ENCODE measurements at places on chromosomes 3 and 15. TPM values are rescaled to one million over a fixed set of nuclear protein-coding genes. Genes with fewer than 3 reads are reported as not detected.

The SLC15A2 gene
- total RNA-seq, result 3.4 TPM

The IGSF10 gene
- 10.8 TPM for total RNA-seq

GRCh38 chr3:162632672-162633071 is 1136.1 kb downstream of the OTOL1 start:
- no peaks in the 10 kb centered on the region for H3K36me3 ChIP-seq
- H3K4me1 ChIP-seq, result no peaks in the 10 kb centered on the region

GRCh38 chr15:101542306-101543025 is 53.0 kb upstream of the PCSK6 start:
- no peak overlapping the region for H3K4me3 ChIP-seq
- no peak for DNase-seq
- no peak overlapping the region for H3K27ac ChIP-seq
- no peaks in the 10 kb centered on the region for H3K36me3 ChIP-seq

DNA sequence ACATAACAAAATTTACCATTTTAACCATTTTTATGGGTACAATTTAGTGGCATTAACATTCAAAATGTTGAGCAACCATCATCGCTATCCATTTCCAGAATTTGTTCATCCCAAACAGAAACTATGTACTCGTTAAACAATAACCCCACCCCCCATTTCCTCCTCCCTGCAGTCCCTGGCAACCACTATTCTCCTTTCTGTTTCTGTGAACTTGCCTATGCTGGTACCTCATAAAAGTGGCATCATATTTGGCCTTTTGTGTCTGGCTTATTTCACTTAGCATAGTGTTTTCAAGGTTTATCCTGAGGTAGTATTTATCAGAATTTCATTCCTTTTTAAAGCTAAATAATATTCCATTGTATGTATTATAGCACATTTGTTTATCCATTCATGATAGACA is 32.4 kb downstream of the C3orf80 start:
- H3K4me3 ChIP-seq, result no peak overlapping the region
- no peak for DNase-seq
- H3K27me3 ChIP-seq, result no peaks in the 10 kb centered on the region
- no peaks in the 10 kb centered on the region for H3K4me1 ChIP-seq
- H3K36me3 ChIP-seq, result peaks cover 4% of the 10 kb centered on the region

DNA sequence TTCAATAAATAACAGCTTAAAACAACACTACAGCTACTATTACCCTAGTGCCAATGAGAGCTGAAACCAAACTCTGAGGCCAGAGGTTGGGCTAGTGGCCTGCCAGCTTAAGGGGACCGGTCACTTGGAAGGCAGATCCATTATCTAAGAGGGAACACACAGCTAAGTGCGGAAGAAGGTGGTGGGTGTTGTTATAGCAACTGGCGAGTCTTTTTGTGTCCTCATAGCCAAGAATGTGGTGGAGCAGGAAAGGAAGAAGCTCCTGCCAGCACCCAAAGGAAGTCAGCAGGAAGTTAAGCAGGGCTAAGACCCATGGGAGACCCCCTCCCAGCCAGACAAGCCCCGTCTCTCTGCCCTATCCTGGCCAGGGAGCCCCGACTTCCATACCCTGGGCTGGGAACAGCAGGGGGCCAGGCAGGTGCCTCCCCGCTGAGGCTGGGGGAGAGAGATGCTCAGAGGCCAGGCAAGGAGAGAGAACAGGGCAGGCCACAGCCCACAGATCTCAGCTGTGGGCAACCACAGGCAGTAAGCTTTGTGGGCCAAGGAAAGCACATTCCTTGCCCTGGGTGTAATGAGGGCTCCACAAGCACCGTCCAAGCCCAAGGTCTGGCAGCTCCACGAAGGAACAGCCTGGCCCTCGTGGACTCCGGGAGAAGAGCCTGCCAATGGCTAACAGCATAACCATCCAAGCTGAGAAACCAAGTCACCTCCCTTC is 34.0 kb upstream of the HRH1 start:
- H3K4me1 ChIP-seq, result no peaks in the 10 kb centered on the region
- H3K36me3 ChIP-seq, result no peaks in the 10 kb centered on the region
- no peak for DNase-seq
- no peak overlapping the region for H3K27ac ChIP-seq

GRCh38 chr15:77720173-77720572 is 87.5 kb upstream of the LINGO1 start:
- DNase-seq, result no peak
- H3K4me1 ChIP-seq, result peaks cover 20% of the 10 kb centered on the region
- H3K27ac ChIP-seq, result no peak overlapping the region
- peaks cover 4% of the 10 kb centered on the region for H3K27me3 ChIP-seq
- H3K36me3 ChIP-seq, result no peaks in the 10 kb centered on the region

GRCh38 chr3:60967141-60967540 is 284.1 kb downstream of the FHIT start:
- no peaks in the 10 kb centered on the region for H3K27me3 ChIP-seq
- no peaks in the 10 kb centered on the region for H3K36me3 ChIP-seq
- H3K27ac ChIP-seq, result no peak overlapping the region
- H3K4me3 ChIP-seq, result no peak overlapping the region
- H3K4me1 ChIP-seq, result no peaks in the 10 kb centered on the region

GRCh38 chr3:155772801-155773200 is 27.9 kb upstream of the PLCH1 start:
- no peak overlapping the region for H3K27ac ChIP-seq
- H3K4me1 ChIP-seq, result no peaks in the 10 kb centered on the region
- peaks cover 13% of the 10 kb centered on the region for H3K36me3 ChIP-seq
- no peak for DNase-seq
- no peaks in the 10 kb centered on the region for H3K27me3 ChIP-seq

DNA sequence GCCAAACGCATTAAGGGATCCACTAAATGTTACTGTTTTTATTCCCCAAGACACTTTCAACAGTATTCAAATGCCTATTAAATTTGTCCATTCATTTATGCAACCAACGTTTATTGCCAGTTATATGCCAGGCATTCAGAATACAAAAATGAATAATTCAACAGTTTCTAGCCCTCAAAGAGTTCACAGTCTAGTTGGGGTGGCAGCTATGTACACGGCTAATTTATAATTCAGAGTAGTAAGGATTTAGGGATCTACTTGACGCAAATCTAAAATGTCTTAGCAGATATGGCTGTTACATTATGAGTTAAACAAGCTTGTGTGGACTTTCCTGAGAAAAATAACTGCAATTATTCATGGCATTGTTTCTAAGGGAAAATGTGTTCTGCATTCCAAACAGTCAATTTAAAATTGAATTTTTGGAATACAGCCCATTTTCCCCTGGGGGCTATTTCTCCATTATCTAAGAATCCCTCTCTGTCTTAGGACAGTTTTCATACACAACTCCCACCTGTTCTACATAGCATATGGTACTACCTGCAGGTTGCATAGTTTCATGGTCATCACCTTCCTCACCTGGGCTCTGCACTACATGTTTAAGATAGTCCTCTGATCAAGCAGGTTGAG is 11.5 kb upstream of the MSL2 start:
- no peak for DNase-seq
- no peaks in the 10 kb centered on the region for H3K27me3 ChIP-seq
- H3K27ac ChIP-seq, result no peak overlapping the region
- no peaks in the 10 kb centered on the region for H3K36me3 ChIP-seq
- no peaks in the 10 kb centered on the region for H3K4me1 ChIP-seq

DNA sequence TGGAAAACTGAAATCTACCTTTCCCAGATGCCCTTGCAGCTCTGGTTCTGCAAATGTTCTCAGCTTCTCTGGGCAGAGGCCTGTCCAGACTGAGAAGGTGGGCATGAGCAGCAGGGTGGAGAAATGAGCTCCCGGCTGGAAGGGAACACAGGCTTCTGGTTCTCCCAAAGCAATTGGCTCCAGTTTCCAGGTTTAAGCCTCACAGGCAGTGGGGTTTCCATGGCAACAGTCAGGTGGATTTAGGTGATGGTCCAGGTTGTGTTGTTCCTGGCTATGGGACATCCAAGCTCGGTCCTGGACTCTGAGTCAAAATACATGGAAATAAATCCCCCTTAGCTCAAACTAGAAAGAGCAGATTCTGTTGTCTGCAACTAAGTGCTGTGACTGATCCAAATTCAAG is 94.6 kb upstream of the IQSEC1 start:
- no peak for DNase-seq
- no peak overlapping the region for H3K27ac ChIP-seq
- H3K36me3 ChIP-seq, result no peaks in the 10 kb centered on the region
- peaks cover 12% of the 10 kb centered on the region for H3K27me3 ChIP-seq

DNA sequence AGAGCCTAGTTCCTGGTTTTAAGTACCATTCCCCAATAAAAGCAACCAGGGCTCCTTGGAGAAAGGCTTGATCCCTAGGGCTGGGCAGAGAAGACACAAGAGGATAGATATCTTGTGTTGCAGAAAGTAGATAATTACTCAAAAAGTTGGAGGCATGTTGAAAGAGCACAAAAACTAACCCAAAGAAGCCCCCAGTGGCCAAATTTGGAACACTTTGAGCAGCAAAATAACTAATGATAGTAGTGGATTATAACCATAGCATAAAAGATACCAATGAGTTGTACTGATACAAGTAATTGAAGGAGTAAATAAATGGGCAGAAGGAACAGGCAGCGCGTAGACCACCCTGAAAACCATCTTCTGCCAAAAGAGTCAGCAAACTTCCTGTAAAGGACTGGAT is 12.0 kb downstream of the EXOSC7 start:
- H3K4me3 ChIP-seq, result no peak overlapping the region
- no peak overlapping the region for H3K27ac ChIP-seq
- H3K27me3 ChIP-seq, result no peaks in the 10 kb centered on the region
- no peak for DNase-seq
- H3K36me3 ChIP-seq, result peaks cover 33% of the 10 kb centered on the region

The KIF7 gene
- 15.5 TPM for total RNA-seq

GRCh38 chr3:11509173-11510000 is 134.3 kb downstream of the VGLL4 start:
- peaks cover 35% of the 10 kb centered on the region for H3K4me1 ChIP-seq
- DNase-seq, result no peak
- H3K36me3 ChIP-seq, result no peaks in the 10 kb centered on the region
- peak overlapping the region; percentile 73 for H3K4me3 ChIP-seq
- H3K27me3 ChIP-seq, result no peaks in the 10 kb centered on the region

- no peak overlapping the region for H3K27ac ChIP-seq
- H3K4me3 ChIP-seq, result no peak overlapping the region
- no peaks in the 10 kb centered on the region for H3K36me3 ChIP-seq
- no peaks in the 10 kb centered on the region for H3K4me1 ChIP-seq
- no peak for DNase-seq
Observed at GRCh38 chr3:76652524-76652923, 387.4 kb upstream of the ROBO2 start.

The UBAP1L gene
- total RNA-seq, result 2.6 TPM

- H3K4me3 ChIP-seq, result no peak overlapping the region
- no peaks in the 10 kb centered on the region for H3K27me3 ChIP-seq
- peaks cover 19% of the 10 kb centered on the region for H3K4me1 ChIP-seq
- H3K36me3 ChIP-seq, result peaks cover 24% of the 10 kb centered on the region
- DNase-seq, result no peak
Observed at GRCh38 chr3:9122732-9123364, 126.6 kb downstream of the SRGAP3 start.

The MEGF11 gene
- 3.3 TPM for total RNA-seq

The GABRB3 gene
- total RNA-seq, result 25.7 TPM

DNA sequence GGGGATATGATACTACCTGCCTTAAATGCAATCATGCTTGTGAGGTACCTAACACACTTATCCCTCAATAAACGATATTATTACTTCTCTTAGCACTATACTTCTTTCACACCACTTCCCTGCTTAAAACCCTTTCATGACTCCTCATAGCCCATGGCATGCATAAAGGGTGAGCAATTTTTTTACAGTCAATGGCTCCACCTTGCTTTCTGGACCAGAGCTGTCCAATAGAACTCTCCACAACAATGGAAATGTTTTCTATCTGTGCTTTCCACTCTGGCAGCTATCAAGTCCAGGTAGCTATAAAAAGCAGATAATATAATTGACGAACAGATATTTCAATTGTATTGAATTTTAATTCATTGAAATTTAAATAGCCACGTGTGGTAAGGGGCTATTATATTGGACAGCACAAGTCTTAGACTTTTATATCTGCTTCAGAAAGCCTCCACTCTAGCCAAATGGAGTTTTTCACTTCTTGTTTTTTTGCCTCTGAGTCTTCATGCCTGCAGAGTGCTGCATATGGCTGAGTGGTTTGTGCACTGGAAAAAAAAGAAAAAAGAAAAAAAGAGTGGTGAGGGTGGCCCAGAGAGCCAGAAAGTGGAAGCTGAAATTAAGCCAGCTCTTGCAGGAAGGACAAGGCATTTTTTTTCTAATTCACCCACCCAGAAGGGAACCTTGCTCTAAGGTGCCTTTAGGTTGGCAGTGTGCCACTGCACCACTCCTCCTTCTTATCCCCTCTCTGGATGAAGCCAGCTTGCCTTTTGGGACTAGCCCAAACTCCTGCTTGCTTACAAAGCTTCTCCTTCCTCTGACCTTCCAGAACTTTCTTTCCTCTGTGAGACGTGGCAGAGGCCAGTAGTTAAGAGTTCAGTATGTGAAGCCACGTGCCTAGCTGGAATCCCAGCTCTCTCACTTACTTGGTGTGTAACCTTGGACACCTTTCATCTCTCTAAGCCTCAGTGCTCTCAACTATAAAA is 239.0 kb upstream of the LRTM1 start:
- peaks cover 4% of the 10 kb centered on the region for H3K27me3 ChIP-seq
- no peak for DNase-seq
- H3K4me3 ChIP-seq, result no peak overlapping the region
- no peak overlapping the region for H3K27ac ChIP-seq
- no peaks in the 10 kb centered on the region for H3K36me3 ChIP-seq
